ENCODE measurements at places on chromosomes 16 and 17. TPM values are rescaled to one million over a fixed set of nuclear protein-coding genes. Genes with fewer than 3 reads are reported as not detected.

KRTAP4-6 gene
- not detected for total RNA-seq

KRT12 gene
- not detected for total RNA-seq

KRTAP2-3 gene
- not detected for total RNA-seq

DNA sequence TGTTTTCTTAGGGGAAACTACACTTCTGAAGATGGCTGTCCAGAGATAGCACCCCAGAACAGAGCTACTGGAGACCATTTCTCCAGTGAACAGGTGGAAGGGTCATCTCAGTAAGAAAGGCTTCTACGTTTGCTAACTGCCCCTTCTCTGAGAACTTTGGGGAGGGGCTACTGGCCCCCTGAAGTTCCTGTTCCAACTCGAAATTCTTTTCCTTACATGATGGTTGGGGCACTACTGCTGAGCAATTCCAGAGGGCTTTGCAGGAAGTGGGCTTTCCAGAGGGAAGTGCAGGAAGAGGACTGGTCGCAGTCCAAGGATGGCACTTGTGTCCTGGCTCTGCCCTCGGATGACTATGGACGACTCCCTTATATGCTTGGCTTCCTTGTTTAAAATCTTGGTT lies 31.2 kb downstream of the TOM1L2 start:
- DNase-seq, result no peak

GRCh38 chr17:9251273-9251672 lies 230.0 kb downstream of the NTN1 start:
- DNase-seq, result no peak

- no peak for DNase-seq
These were observed 4.4 kb downstream of the MCRIP1 start for GRCh38 chr17:81828656-81829055.

DNA sequence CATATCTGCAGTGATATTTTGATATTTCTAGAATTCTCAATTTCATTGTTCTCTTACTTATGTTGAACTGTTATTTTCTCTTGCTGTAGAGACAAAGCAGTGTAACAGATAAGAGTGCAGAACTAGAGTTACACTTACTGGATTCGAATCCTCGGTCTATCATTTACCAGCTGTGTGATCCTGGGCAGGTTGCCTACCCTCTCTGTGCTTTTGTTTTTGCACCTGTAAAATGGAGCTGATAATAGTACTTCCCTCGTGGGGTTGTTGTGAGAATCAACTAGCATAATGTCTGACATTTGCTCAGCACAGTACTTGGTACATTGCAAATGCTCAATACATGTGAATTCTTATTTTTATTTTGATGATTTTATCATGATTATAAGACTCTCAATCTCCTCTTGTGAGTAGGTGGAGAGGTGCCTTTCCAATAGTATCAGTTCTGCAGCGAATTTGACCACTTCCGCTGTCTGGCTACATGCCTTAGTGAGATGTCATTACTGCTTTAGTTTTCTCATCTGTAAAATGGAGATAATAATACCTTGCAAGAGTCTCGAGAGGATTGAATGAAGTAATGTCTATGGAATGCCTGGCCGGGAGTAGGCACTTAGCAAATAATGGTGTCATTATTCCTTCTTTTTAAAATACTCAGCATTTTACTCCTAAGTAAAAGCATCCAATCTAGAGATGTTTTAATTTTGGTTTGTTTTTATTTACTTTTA lies 312.2 kb upstream of the MAF start:
- DNase-seq, result no peak

- DNase-seq, result no peak
These were observed 272.8 kb upstream of the KCNJ16 start for GRCh38 chr17:69802045-69802740.

- DNase-seq, result no peak
These were observed 2.4 kb downstream of the HLF start for GRCh38 chr17:55266958-55267688.

Data from aorta (tissue), 5 donors.